Fibroblast of villous mesenchyme (primary cell): ENCODE measurements at places on chromosomes 5 and 9. TPM values are rescaled to one million over a fixed set of nuclear protein-coding genes. Genes with fewer than 3 reads are reported as not detected.
A peak's percentile ranks its signal among the peaks of the same experiment; 100 is the strongest.

DNA sequence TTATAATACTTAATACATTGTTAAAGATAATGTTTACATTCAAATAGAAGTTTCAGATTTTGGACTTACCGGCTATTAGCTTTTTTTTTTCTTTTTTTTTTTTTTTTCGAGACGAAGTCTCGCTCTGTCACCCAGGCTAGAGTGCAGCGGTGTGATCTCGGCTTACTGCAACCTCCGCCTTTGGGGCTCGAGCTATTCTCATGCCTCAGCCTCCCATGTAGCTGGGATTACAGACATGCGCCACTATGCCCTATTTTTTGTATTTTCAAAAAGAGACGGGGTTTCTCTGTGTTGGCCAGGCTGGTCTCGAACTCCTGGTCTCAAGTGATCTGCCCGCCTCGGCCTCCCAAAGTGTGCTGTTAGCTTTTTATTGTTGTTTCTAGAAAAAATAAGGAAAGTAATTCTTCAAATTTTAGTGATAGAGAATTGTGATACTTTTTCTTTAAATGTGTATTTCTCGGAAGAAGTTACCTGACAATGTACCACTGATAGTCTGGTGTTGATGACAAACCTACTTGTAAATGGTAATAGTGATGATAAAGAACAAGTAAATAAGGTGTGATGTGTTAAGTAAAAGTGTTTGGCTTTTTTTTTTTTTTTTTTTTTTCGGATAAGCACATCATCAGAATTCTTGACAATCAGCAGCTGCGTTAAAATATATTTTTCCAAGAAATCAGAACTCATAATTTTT is 2.7 kb downstream of the CDC42SE2 start:
- no peak for DNase-seq

- no peak for DNase-seq
Measured at GRCh38 chr5:22844155-22844554, 9.0 kb downstream of the CDH12 start.

TLX3 gene
- not detected in 2 replicates for total RNA-seq

DNA sequence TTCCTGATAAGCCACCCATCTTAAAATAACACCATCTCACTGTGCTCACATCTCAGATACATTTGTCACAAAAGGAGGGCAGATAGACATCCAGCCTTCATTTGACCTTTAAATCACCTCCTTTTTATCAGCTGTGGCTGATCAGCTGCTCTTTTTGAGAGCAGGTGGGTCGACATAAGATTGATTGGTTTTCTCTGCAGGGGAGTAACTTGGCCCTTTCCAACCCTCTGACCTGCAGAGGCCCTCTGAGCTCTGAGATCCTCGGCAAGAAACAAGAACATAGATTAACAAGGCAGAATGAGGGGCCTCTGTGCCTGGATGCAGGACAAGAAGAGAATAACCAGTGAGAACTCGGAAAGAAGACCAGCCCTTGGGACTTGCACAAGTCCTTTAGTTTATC is 33.5 kb upstream of the GLRA1 start:
- no peak for DNase-seq

TICAM2 gene
- total RNA-seq = 6.9 and 7.1 TPM in 2 replicates

DNA sequence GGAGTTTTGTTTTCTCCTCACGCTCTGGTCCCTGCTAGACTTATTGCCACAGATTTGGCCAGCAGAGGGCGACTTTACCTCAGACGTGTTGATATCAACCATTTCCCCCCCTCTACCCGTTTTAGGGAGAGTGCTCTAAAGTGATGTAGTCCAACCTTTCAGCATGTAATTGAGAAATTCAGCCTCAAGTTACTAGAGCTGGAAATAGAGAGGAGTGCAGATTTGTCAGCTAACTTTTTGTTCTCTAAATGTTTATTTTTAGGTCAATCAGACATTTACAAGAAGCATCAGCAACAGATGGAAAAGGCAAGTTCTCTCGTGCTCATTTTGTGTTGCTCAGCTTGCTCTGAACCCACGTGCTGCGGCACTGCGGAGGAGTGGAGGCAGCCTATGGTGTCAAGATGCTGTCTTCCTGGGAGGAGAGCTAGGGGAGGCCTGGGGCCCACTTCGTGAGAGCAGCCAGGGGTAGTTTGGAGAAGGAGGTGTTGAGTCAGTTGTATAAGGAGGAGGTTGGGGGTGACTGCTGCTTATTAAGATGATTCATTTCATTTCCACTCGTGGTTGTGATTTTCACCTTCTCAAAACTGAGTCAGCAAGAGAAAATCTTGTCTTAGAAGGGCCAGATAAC is 53.6 kb downstream of the GPR107 start:
- peak; percentile 82 for DNase-seq

GRCh38 chr5:29077451-29077850 is 2039.1 kb upstream of the CDH9 start:
- DNase-seq = peak; percentile 0

DNA sequence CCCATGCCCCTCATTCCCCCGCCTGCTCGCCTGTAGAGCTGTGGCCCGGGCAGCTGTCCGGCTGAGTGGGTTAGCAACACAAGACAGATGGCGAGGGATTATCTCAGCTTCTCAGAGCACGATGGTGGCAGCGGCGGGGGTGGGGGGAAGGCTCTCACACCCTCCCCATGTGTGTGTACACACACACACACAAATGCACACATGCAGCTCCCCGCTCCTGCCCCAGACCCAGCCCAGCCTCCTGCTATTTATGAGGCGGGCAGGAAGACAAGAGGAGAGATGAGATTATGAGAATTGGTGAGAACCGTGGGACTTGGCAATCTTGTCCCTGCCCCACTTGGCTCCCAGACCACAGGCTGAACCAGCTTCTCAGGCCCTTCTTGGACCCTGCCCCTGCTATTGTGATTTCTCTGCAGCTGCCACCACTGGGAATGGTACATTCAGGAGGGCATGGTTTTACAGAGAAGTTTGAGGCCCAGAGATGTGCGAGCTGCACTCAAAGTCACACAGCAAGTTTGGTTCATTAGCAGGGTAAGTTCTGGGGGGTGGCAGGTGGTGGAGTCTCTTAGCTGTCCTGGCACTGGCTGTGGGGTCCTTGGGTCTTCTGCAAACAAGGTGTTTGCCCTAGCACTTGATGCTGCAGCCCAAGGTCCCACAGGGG is 51.0 kb upstream of the PSD2 start:
- no peak for DNase-seq

- no peak for DNase-seq
Measured at GRCh38 chr9:136775191-136775590, 10.9 kb upstream of the LCN15 start.

DNA sequence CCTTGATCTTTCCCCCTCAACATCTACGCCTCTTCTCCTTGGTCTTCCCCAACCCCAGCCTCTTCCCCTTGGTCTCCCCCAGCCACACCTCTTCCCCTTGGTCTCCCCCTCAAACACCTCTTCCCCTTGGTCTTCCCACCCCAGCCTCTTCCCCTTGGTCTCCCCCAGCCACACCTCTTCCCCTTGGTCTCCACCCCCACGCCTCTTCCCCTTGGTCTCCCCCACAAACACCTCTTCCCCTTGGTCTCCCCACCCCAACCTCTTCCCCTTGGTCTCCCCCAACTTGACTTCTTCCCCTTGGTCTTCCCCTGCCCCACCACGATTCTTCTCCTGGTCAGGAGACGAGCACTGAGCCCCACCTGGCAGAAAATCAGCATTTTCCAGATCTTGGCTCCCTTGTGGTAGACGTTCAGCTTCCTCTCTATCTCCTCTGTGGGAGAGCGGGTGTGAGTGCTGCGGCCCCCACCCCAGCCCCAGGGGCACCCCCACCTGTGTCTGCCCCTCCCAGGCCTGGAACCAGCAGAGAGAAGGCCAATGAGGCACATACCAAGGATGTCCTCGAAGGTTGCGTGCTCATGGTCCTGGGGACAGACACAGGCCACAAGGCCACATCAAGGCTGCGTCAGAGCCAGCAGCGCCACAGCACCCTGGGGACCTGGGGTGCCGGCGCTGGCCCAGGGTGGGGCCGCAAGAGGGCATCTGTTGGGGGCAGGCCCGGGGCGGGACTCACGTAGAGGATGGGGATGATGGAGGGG is 7.0 kb downstream of the NSMF start:
- no peak for DNase-seq

MLANA gene
- total RNA-seq = not detected in 2 replicates

DMRTA1 gene
- 0.32 and 0.86 TPM in 2 replicates for total RNA-seq

TMEM232 gene
- total RNA-seq = 1.3 TPM in 2 replicates

NTRK2 gene
- total RNA-seq = not detected in 2 replicates

PCDHB5 gene
- under 0.01 and 0.32 TPM in 2 replicates for total RNA-seq

DNA sequence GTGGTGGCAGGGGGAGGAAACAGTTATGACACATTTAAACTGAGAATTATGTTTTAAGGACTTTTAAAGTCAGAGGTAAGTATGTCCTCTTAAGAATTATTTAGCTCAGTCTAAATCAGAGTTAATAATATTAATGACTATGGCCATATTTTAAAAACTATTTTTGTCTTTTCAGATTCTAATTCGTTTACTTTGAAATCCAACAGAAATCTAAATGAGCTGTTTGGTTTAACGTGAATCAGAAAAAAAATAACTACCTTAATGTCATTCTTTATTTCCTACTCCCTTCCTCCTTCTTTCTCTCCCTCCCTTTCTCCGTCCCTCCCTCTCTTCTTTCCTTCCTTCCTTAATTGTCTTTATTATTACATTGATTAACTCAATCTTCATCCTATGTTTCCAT is 14.7 kb downstream of the C1QTNF3 start:
- DNase-seq = no peak

- DNase-seq = no peak
Measured at GRCh38 chr9:132239999-132240840, 78.4 kb downstream of the NTNG2 start.

PRR7 gene
- 4.5 and 4.7 TPM in 2 replicates for total RNA-seq

F2RL2 gene
- 29.8 and 43.2 TPM in 2 replicates for total RNA-seq

DNA sequence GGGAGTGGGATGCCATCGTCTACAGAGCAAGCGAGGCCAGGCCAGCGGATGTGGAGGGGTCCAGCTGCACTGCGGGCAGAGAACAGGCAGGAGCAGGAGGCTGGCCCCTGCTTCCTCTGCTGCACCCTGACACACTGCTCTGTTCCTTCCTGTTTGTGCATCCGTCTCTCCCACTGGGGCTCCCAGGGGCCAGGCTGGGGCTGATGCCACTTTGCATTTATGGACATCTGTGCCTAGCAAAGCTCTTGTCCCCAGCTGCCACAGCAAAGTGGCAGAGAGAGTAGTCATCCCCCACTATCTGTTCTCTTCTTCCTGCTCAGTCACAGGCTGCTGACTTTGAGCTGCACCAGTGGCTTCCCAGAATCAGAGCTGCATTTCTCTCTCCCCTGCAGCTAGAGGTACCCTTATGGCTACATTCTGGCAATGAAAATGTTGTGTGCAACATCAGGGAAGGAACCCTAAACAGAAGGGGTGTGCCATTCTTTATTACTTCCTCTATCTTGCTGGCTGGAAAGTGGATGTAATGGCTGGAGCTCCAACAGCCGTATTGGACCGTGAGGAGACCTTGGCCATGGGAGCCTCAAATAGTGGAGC is 4.2 kb upstream of the NINJ1 start:
- DNase-seq = no peak
